ENCODE measurements at places on chromosomes 11 and 22.

GRCh38 chr22:43512279-43512678 lies 100.5 kb downstream of the MPPED1 start:
- DNase-seq = no peak

- no peak for DNase-seq
Measured at GRCh38 chr11:80748207-80748925, 1307.5 kb upstream of the TENM4 start.

DNA sequence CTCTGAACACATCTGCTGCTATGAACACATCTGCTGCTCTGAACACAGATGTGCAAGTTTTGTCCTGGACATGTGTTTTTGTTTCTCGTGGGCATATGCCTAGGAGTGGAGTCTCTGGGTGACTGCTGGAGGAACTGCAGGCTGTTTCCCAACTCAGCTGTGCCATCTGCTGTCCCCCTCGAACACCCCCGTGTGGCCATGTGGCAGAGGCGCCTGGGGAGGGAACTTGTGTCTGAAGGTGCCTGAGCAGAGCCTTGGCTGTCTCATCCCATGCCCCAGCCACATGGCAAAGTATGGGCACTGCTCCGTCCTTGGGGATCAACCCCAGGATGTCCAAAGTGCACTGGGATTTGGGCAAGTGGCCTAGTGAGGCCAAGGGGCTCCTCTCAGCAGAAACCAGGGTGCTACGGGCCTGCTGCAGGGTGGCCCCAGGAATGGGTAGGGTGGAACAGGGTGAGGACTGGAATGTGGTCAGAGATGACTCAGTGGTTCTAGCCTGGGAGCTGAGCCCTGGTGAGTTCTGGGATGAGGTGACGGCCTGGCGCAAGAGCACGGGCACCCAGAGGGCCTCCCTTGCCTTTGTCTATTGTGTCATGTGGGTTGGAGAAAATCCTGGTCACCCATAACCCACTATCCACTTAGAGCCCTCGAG lies 14.7 kb downstream of the GATD1 start:
- DNase-seq = peak; percentile 72

GRCh38 chr11:7490054-7490453 lies 4.7 kb downstream of the OLFML1 start:
- DNase-seq = no peak

DNA sequence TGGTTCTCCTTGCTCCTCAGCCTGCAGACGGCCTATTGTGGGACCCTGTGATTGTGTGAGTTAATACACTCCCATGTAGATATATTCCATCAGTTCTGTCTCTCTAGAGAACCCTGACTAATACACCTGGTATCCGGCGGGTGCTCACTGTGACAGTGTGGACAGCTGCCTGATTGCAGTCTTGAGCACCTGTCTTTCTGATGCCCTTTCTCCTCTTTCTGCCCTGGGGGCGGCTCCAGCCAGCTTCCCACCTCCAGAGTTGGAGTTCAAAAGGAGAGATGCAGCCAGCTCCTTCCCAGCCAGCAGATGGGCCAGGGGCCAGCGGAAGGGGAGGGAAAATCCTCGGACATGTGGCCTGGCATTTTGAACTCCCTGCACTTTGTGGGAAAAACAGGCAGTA lies 15.0 kb downstream of the SMIM38 start:
- no peak for DNase-seq

DNA sequence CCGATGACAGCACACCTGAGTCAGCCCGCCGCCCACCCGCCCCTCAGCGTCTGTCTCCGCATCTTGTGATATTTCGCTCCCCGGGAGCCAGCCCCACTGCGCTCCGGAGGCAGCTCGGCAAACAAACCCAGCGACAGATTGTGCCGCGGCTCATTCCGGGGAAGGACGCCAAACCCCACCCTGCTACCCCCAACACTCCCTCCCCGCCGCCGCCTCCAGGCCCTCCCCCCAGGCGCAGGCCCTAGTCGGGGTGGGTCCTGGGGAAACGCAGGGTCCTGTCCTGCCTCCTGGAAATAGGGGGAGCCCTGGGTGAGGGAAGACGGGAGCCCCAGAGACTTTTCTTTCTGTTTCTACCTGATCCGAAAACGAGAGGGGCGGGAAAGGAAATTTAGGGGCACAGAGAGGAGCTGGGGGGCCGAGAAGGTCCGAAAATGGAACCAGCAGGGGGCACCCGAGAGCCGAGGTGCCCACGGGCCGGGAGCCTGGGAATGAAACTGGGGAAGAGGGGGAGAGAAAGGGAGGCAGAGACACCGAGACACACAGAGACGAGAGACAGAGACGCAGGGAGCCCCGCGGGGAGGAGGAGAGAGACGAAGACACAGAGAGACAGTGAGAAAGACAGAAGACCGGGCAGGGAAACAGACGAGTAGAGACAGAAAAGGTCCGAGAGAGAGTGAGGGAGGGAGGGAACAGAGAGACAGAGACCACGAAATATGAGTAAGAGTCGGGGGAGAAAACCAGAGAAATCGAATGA lies 1.7 kb upstream of the RTN4RL2 start:
- no peak for DNase-seq

DNA sequence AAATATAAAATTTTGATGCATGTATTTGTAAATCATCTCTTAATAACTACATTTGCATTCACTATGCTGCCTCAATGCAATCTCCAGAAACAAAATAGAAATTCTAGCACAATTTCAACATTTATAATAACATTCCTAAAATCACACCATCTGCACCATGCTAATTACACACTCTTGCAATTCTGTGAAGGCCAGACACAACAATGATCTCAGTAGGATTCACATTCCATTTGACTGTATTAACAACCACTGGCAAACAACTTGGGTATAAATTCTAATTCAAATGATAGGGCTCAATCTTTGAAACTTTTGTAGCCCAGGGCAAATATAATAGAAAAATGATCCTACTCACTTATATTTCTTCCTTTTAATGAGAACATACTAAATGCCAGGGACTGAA lies 25.9 kb downstream of the RAB6A start:
- no peak for DNase-seq

GRCh38 chr11:84829162-84829561 lies 798.0 kb downstream of the DLG2 start:
- no peak for DNase-seq

GRCh38 chr11:5369789-5370188 lies 13.8 kb upstream of the OR51M1 start:
- no peak for DNase-seq

DNA sequence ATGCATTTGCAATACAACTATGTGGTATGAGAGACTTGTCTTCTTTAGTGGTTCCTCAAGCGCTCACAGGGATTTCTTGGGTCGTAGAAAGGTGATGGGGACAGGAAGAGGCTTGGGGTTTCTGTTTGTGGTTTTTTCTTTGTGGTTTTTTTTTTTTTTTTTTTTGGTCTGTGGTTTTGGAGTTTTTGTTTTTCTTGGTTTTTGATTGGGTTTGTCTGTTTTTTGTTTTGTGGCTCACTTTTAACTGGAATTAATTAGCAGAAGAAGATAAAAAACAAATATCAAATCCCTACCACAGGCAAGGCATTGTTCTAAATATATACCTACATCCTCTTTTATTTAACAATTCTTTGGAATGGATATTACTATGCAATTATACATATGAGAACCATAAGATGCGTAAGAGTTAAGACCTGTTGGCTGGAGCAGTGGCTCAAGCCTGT lies 5.5 kb downstream of the TTC28 start:
- peak; percentile 59 for DNase-seq

DNA sequence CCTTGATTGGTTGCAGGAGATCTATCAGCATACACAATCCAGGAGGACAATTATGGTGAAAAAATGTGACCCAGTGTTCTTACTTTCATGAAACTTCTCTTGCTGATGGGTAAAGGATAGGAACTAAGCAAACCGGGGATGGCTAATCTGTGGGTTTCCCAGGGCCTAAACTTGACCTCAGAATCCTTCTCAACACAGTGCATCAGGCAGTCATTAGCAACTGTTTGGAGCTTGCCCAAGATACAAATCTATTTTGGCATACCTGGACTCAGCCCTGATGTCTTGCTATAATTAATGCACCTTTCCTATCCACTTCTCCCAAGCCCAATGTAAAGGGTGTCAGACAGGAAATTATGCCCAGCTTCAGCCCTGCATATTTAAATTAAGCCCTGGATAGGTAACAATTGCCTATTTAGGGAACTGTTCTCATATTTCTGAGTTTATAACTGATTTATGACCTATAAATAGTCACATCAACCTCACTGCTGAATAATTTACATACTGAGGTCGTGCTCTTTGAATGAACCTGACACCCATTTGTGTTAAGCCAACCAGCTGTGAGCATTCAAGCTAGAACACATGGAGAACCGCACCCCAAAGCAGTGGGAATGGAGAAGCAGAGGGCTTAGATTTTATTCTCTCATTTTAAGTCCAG lies 9.2 kb upstream of the PHF21A start:
- DNase-seq = no peak

- no peak for DNase-seq
Measured at GRCh38 chr22:23485490-23485889, 94.6 kb downstream of the IGLL1 start.

DNA sequence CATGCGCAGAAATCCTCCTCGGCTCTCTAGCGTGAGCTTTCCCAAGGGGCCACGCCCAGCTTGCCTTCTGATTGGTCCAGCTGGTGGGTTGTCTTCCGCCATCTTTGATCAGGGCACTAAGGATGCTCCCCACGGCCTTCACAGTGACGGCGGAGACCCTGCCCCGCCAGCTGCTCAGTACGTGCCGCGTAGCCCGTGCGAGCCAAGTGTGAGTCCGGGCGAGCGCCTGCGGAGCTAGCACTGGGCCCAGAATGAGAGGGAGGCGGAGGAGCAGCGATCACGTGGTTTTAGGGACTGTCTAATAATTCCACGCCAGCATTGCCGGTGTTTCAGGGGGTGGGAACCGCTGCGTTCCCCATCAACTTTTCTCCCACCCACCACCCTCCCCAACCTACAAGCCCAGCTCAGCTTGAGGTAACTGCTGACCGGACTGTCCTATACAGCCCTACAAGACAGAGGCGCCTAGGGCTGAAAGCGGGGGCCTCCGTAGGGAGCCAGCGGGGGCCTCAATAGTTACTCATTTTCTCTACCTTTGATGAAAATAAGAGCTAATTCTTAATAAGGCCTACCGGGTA lies 1.5 kb upstream of the MTFP1 start:
- peak; percentile 99 for DNase-seq

GRCh38 chr11:134017511-134018430 lies 51.1 kb upstream of the JAM3 start:
- DNase-seq = no peak

DNA sequence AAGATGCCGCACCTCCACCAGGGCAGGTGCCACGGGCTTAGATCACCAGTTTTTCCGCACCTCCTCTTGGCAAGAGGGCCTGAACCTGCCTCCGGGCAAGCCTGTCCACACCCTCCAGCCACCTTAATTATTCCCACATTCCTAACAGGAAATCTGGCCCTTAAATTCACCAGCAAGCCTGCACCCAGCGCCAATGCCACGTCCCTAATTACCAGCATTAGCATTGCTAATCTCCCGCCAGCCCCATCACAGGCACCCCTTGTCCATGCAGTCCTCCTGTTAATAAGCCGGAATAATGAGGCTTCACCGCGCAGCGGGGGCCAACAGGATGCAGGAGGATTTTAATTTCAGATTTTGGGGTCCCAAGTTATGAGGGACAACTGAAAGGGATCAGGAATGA lies 69.7 kb downstream of the PHF21B start:
- DNase-seq = no peak

GRCh38 chr11:75275581-75275980 lies 35.0 kb downstream of the TPBGL start:
- DNase-seq = no peak

DNA sequence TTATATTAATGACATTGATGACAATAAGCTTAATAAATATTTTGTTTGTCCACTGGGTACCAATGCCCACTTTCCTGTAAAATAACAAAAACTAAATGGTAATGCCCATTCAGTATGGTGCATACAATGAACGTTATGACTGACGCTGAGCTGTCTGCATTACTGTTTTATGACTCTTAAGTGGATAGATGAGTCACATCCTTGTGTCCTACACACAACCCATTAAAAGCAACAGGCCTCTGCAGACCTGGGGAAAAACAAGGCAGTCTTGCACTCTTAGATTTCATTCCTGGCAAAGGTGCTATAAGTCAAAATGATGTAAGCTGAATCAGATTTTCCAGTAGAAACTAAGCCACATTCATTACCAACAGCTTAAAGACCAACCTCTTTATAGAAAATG lies 176.3 kb upstream of the TMEM45B start:
- peak; percentile 84 for DNase-seq

GRCh38 chr11:69704508-69705253 lies 859 bp upstream of the FGF19 start:
- DNase-seq = no peak

DNA sequence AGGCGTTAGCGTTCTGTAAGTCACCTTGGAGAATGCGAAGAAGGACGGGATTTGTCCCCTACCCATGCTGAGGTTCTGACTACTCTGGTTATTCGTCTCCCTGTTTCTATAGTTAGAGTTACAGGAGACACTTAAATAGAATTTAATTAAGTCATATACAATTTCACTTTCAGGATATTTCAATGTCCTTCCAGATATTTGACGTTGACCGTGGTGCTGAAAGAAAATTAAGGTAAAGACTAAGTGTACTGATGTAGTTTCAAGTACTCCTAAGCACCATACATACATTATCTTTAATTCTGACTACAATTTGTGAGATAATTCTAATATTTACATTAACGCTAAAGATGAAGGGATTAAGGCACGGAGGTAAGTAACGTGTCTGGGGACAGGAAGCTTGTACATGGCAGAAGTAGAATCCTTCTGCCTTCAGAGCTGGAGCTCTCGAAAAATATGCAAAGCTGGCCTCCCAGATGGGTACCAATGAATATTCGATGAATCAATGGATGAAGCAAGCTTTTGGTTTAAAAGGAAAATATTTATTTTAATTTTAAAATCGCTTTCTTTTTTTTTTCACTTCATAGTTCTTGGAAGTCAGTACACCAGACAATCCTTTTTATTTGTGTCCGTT lies 539 bp upstream of the SLC36A4 start:
- no peak for DNase-seq

GRCh38 chr11:117715801-117716200 lies 81.2 kb downstream of the DSCAML1 start:
- no peak for DNase-seq

GRCh38 chr11:93209466-93209865 lies 11.7 kb upstream of the SLC36A4 start:
- DNase-seq = no peak

- DNase-seq = no peak
Measured at GRCh38 chr22:39800790-39801520, 92.6 kb downstream of the ENTHD1 start.

- no peak for DNase-seq
Measured at GRCh38 chr22:39148727-39149535, 3.5 kb downstream of the CBX7 start.

GRCh38 chr11:106585061-106585460 lies 433.2 kb downstream of the GUCY1A2 start:
- peak; percentile 4 for DNase-seq

Measured in HFF-Myc (cell line).